Stimulated activated CD4-positive, alpha-beta T cell treated with anti-CD3 and anti-CD28 coated beads, Interleukin-15, amount 100 ng/mL, for 1 hour (primary cell): ENCODE measurements at places on chromosomes 3 and 15.
A peak's percentile ranks its signal among the peaks of the same experiment; 100 is the strongest.

GRCh38 chr3:64382153-64382552 lies 156.9 kb upstream of the PRICKLE2 start:
- no peak for DNase-seq

GRCh38 chr3:88267441-88267840 lies 117.7 kb downstream of the C3orf38 start:
- DNase-seq: no peak

DNA sequence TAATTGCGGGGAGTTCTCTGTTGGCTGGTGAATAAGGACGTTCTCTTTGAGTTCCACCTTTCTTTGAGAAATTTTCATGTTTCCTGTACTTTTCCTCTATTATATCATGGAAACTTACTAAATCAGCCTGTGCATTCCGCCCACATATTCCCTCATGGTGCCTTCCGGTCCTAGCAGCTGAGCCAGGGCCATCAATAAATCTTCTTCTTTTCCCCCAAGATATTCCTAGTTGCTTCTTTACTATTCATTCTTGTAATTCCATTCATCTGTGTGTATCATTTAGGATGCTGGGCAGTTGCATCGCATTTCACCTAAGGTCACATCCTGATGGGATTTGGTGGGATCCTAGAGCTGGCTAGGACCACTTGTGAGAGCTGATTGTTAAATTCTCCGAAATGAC lies 139.2 kb downstream of the RBMS3 start:
- DNase-seq: no peak

DNA sequence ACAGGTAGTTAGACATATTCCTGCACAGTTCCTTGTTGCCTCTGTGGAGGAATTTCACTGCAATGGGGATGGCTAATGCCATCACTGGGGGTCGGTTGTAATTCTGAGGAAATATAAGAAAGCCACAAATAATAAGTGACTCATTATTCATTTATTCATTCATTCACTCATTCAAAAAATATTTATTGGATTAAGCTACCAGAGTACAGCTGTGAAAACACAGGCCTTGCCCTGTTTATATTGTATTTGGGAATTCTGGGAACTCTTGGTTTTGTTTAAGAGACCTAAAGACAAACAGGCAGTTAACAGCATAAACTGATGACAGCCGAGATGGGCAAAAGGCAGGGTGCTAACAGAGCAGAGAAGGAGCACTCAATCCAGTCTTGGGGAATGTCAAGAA lies 23.6 kb downstream of the PTX3 start:
- DNase-seq: no peak

GRCh38 chr3:128419311-128419710 lies 47.4 kb downstream of the DNAJB8 start:
- DNase-seq: no peak

DNA sequence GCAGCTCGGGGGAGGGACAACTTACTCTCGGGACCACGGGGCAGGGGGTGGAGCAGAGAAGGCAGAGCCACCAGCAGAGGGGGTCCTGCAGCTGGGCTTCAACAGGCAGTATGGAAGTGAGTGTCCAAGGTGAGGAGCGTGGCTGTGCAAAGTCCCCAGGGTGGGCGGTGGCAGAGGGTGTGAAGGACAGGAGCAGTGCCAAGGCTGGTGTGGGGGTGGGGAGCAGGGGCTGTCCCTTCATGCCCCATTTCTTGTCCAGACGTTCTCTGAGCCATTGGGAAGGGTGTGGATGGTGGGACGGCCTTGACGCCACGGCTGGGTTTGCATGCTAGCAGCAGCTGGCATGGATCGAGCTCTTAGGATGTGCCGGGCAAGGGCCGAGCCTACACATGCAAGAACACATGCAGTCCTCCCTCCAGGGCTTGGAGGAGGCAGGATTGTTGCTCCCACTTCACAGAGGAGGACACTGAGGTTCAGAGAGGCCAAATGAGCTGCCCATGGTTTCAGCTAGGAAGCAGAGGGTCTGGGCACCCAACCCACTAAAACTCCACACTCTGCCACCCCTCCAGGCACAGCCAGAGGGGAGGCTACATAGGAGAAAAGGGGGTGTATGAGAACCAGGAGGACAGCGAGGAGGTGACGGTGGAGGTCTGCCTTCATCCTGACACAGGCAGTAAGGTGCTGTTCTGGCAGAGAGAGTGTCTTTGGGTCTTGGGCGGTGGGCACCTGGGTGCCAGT lies 93.6 kb downstream of the TBC1D2B start:
- DNase-seq: no peak

DNA sequence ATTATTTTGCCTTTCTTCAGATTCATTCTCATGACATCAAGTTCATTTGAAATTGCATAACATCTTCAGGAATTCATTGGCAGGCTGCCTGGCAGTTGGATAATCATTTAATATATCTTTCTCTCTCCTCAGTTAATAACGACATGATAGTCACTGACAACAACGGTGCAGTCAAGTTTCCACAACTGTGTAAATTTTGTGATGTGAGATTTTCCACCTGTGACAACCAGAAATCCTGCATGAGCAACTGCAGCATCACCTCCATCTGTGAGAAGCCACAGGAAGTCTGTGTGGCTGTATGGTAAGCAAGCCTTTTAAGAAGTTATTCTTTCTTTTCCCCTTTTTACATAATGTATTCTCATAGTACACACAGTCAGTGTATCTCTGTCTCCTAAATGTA lies 38.2 kb downstream of the TGFBR2 start:
- DNase-seq: peak; percentile 24

- no peak for DNase-seq
These were observed 103.5 kb downstream of the LPP start for GRCh38 chr3:188257384-188258026.

DNA sequence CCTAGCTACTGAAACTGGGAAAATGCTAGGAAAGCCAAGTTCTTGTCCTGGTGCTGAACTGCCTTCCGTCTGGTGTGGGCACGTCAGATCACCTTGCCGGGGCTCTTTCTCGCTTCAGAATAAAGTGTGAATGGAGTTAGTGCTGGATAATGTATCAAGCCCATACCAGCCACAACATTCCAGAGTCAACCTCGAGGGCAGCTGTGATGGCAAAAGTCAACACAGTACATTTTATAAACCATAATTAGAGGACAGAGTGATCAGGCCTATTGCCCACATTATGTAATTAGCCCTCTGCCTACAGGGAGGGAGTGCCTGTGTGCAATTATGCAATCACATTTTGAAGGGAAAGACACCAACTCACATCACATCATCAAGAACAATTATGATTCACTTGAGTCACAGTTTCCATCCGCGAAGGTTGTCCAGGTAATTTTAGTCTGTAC lies 165.2 kb downstream of the RORA start:
- DNase-seq: no peak

- no peak for DNase-seq
These were observed 14.2 kb upstream of the U2SURP start for GRCh38 chr3:142987080-142987700.

DNA sequence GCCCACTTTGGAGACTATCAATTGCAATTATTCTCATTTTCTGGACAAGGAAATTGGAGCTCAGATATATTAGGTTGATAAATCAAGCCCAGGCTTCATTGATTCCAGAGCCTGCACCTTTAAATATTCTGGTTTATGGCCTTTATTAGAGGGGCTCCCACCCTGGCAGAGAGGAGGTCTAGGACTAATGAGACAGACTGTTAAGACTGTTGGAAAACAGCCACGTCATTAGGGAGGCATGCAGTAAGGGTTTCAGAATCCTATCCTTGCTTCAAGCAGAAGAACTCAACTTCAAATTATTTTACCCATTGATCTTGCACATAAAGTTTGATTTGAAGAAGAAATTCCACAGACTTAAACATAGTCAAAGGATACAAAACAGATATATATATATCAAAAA lies 33.8 kb upstream of the KCNH8 start:
- DNase-seq: no peak

DNA sequence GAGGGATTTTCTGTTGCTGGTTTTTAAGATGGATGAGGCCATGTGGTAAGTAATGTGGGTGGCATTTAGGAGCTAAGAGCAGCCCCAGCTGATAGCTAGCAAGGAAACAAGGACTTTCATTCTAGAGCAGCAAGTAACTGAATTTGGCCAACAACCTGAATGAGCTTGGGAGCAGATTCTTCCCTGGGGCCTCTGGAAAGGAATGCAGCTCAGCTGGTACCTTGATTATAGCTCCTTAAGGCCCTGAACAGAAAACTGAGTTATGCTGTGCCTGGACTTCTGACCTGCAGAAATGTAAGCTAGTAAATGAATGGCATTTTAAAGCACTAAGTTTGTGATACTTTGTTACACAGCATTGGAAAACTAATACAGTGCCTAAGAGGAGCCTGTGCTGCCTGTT lies 565.5 kb downstream of the PDCD6IP start:
- no peak for DNase-seq

GRCh38 chr3:108090049-108090700 lies 656 bp downstream of the CD47 start:
- peak; percentile 22 for DNase-seq

DNA sequence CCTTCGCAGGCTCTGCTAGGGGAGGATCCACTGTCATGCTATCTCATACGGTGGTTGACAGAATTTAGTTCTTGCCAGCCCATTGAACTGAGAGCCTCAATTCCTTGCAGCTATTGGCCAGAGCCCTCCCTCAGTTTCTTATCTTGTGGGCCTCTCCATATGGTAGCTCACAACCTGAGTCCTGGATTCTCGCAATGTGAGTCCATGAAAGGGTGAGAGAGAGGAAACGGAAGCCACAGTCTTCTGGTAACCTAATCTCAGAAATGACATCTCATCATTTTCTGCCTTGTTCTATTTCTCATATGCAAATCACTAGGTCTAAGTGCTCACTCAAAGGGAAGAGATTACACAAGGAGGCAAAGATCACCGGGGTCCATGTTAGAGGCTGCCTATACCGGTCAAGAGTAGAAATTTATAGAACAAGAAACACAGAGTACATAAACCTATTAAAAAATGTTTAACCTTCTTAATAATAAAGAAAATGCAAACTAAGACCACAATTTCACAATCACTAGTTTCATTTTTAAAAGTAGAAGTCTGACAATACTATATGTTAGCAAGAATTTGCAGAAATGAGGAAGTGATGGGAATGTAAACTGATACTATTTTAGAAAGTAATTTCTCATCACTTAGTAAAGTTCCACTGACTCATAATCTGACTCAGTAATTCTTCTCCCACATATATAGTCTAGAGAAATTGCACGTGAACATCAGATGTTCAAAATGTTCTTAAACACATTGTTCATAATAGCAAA lies 378.4 kb upstream of the AGTR1 start:
- no peak for DNase-seq
